ENCODE measurements at places on chromosomes 3 and 15.

GRCh38 chr15:89611317-89611716 lies 36.0 kb downstream of the TICRR start:
- no peak for DNase-seq

- DNase-seq, result no peak
These were observed 1111.2 kb downstream of the TUSC7 start for GRCh38 chr3:117820658-117821299.

- no peak for DNase-seq
These were observed 223.2 kb downstream of the MTHFS start for GRCh38 chr15:79673416-79674123.

DNA sequence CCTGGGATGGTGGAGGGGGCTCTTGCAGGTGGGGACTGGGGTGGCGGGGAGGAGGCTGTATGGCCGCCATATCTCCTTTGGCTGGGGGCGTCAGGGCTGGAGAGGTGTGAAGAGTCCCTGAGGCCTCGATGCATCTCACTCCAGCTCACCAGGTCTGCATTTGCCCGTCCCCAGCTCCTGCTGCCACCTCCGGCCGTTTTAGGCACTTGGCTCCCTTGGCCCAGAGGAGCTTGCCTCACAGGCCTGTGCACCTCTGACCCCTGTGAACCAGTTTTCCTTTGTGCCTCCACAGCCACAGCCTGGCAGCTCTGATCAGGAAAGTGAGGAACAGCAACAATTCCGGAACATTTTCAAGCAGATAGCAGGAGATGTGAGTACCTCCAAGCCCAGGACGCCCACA lies 49.7 kb downstream of the CAPN3 start:
- no peak for DNase-seq

DNA sequence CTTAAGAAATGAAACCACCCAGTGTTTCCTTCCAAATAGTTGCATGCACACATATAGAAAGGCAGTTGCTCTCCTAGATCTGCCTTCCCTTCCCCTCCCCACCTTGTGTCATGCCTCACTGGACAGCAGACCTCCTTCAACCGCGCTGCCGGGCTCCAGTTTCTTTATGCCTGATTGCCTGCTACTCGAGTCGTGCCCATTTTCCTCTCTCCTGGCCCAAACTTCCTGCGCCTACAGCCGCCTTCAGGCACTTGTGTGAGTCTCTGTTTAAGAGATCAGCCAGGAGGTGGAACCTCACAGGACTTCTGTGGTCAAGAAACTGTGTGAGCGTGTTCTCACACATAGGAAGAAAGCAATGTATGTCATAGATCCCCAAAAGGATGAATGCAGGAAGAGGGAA lies 8.8 kb upstream of the FAM107A start:
- no peak for DNase-seq

- no peak for DNase-seq
These were observed 174.9 kb downstream of the GHSR start for GRCh38 chr3:172273378-172273777.

DNA sequence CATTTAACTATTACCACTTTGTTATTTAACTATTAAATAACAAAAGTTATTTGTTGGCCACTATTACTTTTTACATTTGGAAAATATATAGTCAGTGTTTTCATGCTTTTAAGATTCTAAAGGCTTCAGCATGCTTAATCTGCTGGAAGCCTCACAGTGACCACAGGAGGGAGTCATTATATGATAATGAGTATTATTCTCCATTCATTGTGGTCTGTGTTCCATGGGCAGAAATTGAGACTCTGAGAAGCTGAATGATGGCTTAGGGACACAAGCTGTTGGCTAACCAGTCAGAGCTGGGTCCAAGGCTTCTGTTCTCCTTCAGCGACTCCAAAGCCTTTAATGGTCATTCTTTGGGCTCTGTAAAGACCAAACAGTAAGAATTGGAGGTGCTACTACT lies 64.7 kb downstream of the BFSP2 start:
- no peak for DNase-seq

GRCh38 chr15:41620536-41621199 lies 39.5 kb upstream of the MGA start:
- no peak for DNase-seq

DNA sequence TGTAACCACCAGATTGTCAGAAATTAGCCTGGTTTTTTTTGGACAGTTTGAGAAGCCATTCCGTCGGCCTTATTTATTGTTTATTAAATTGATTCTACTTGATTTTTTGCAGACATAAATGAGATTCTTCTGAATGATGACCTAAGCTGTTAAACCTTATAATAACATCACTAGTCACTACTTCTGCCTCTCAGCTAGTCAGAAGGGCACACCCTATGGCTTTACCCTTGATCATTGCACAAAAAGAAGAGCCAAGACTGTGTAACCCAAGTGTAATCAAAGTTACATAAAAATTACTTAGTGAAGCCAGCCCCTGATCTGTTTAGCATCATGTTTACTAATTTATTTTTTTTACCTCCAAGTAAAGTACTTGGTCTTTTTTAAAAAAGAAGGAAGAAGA lies 64.3 kb downstream of the CHL1 start:
- no peak for DNase-seq

DNA sequence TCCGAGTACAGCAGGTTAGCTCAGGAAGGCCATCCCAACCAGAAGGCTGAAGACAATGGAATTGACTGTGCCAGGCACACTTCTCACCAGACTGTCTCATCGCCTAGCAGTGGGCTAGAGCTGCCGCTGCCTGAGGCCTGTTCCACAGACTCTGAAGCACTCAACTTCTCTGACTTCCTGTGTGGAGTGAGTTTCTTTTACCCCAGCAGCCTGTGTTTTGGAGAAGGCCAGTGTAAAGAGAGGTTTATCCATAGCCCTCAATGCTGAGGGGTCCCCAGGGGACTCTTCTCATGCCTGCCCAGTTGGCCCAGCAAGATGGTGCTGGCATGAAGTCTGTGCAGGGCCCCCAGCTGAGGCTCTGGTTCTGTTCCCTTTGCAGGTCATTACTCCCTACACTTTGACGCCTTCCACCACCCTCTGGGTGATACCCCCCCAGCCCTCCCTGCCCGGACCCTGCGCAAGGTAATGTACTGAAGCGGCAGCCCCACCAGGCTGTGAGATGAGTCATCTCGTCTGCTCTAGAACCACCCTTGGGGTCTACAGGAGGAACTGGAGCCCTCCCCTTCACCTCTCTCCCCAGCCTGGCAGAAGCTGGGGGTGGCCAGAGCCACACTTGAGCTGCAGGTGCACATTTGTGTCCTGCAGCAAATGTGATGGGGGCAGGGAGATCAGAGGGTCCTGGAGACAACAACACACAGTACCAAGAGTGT lies 5.2 kb upstream of the MANF start:
- no peak for DNase-seq

DNA sequence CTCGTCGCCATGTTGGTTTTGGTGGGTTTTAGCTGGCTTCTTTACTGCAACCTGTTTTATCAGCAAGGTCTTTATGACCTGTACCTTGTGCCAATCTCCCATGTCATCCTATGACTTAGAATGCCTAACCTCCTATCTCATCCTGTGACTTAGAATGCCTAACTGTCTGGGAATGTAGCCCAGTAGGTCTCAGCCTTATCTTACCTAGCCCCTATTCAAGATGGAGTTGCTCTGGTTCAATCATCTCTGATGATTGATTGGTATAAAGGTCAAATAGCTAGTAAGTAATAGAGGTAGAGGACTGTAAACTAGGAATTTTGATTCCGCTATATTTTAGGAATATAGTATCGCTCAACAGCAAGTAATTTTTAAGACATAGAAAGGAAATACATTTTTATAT lies 1.3 kb upstream of the ACKR2 start:
- DNase-seq, result no peak

GRCh38 chr15:43440721-43441281 lies 52.2 kb downstream of the TP53BP1 start:
- no peak for DNase-seq

DNA sequence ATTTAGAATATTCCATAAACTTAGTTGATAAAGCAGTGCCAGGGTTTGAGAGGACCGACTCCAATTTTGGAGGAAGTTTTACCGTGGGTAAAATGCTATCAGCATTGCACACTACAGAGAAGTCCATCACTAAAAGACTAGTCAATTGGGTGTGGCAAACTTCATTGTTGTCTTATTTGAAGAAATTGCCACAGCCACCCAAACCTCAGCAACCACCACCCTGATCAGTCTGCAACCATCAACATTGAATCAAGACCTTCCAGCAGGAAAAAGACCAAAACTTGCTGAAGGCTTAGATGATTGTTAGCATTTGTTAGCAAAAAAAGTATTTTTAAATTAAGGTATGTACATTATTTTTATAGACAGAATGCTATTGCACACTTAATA lies 60.5 kb downstream of the KLF13 start:
- no peak for DNase-seq

DNA sequence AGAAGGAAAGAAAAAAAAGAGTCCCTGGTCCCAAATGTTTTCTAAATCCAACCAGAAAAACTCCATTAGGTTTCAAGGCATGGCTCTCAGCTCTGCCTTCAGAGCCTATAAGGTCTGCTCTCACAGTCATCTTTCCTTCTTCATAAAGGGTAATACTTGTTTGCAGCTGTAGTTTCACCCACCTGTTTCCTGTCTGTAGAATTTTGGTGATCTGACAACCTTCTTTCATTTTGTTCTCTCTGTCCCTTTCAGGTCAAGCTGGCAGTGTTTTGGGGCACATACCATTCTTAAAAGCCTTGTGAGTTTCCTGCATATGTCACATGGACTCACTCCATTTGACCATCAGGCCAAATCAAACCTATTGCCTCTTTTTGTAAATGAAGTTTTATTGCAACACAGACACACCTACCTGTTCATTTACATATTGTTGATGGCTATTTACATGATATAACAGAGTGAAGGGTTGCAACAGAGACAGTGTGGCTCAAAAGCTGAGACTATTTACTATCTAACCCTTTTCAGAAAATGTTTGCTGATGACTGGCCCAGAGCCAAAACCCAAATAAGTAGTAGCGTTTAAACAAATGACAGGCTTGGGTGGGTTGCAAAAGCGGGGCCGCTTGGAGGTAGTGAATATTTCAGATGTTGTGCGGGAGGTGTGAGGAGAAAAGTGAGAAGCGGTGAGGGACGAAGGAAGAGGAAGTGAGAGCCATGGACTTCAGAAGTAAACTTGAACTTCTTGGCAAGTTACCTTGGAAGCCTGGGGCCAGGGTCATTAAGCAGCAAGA lies 292.7 kb upstream of the PROK2 start:
- no peak for DNase-seq

DNA sequence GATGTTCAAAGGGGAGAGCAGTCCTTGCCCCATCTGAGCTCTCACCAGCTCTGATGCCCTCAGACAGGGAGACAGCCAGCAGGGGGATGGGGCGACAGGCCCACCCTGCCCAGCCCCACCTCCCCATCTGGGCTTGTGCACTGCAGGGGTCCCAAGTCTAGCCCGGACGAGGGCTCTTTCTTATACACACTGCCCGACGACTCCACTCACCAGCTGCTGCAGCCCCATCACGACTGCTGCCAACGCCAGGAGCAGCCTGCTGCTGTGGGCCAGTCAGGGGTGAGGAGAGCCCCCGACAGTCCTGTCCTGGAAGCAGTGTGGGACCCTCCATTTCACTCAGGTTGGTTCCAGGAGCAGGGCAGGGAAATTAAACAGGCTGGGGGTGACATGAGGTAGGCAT lies 73.9 kb downstream of the BOC start:
- DNase-seq, result no peak

DNA sequence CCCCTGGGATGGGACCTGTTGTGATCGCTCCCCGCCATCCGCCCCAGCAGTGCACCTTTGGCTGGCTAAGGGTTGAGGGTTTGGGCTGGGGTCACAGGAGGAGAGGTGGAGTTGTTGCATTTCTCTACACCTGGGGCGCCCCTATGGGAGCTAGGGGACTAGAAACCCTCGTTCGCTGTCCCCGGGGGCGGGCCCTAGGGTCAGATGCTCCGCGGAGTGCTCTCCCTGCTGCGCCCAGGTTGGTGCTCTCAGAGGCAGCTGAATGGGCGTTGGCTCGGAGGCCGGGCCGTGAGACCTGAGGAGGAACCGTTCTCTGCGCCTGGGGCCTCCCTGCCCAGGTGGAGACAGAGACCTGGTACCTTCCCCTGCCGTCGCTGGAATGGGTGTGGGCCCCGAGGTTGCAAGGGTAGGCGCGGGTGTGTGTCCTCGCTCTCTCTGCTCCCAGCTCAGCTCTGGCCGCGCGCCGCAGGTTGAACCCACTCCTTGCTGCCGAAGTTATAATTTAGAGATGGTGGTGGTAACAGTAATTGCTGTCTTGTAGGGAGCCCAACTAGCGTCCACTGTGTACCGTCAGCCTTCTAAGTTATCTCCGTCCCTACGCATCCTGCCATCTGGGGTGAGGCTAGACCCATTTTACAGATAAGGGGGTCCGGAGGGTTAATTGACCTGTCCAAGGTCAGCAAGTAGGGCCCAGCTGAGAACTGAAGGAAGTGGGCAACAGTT lies 965 bp downstream of the FLNB start:
- no peak for DNase-seq

GRCh38 chr3:194744826-194745225 lies 59.1 kb downstream of the FAM43A start:
- DNase-seq, result no peak

- DNase-seq, result no peak
These were observed 192.9 kb upstream of the IL12A start for GRCh38 chr3:159795681-159796175.

DNA sequence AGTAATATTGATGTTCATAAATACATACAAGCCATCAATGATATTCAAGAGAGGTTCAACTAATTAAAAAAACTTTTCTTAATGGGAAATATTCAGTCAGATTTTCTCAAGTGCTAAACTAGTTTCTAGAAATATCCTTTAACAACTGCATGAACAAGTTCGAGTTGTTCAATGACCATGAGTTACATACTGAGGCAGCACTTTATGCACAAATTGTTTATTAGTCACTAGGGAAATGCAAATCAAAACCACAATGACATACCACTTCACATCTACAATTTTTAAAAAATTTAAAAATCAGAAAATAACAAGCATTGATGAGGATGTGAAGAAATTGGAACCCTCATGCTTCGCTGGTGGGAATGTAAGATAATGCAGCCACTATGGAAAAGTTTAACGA lies 62.4 kb downstream of the RAD18 start:
- DNase-seq, result no peak

DNA sequence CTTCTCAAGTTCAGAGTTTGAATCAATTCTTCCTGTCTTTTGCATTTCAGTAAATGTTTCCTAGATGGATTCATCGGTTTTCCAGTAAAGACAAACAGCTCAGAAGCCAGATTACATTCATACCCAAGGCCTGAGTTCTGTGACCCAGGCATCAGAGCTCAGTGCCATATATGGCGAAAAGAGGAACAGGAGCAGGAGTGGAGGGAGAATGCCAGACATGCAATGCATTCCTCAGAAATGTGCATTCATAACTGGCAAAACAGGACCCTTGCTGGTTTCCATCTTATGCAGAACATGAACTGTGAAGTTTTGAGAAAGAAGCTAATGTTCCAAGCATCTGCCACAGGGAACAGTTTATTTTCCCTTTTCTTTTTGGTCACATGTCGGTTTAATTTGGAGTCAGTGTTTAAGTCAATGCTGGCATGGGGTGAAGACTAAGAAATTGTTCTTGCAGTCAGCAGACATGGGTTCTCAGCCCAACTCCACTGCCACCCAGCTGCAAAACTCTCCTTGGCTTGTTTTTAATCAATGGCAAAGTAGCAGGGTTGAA lies 116.5 kb downstream of the LPP start:
- no peak for DNase-seq
